Natural killer cell treated with Interleukin-12 subunit alpha and Interleukin-12 subunit beta and Interleukin-15 and Interleukin-18, amount 100 ng/mL, for 72 hours (primary cell): ENCODE measurements at places on chromosomes 5 and 9. TPM values are rescaled to one million over a fixed set of nuclear protein-coding genes. Genes with fewer than 3 reads are reported as not detected.

- no peak for DNase-seq
These were observed 297.6 kb downstream of the CDH10 start for GRCh38 chr5:24347158-24347557.

DNA sequence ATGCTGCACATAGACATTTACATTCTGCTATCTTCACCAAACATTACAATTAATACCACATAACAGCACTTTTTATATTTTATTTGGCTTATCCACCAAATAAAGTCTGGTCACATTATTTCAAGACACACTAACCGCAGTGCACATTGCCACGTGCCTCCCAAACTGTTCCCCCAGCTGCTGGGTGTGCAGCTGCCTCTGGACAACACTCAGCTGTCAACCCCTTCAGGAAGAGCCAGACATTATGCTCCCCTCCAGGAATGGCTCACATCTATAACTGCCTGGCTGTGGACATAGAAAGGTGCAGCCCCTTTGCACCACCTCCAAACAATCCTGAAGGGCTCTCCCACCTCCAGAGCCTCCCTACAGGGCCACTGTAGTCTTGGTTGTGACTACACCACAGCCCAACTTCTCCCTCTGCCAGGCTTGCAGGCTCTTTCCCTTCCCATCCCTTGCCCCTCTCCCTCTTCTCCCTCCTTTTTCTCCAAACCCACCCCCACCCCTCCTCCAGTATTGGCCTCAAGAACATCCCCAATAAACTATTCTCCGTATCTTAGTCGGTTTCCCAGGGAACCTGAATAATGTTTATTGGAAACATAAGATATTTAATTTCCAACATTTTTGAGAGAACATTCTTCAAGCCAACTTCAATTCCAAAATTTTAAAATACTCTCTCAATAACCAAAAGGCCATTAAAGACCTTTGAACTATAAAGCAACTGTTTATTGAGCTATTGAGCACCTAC, 372.3 kb downstream of the CTNND2 start:
- DNase-seq: no peak

DNA sequence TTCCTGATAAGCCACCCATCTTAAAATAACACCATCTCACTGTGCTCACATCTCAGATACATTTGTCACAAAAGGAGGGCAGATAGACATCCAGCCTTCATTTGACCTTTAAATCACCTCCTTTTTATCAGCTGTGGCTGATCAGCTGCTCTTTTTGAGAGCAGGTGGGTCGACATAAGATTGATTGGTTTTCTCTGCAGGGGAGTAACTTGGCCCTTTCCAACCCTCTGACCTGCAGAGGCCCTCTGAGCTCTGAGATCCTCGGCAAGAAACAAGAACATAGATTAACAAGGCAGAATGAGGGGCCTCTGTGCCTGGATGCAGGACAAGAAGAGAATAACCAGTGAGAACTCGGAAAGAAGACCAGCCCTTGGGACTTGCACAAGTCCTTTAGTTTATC, 33.5 kb upstream of the GLRA1 start:
- no peak for DNase-seq

GRCh38 chr5:88544671-88545070, 276.0 kb upstream of the TMEM161B start:
- DNase-seq: no peak

DNA sequence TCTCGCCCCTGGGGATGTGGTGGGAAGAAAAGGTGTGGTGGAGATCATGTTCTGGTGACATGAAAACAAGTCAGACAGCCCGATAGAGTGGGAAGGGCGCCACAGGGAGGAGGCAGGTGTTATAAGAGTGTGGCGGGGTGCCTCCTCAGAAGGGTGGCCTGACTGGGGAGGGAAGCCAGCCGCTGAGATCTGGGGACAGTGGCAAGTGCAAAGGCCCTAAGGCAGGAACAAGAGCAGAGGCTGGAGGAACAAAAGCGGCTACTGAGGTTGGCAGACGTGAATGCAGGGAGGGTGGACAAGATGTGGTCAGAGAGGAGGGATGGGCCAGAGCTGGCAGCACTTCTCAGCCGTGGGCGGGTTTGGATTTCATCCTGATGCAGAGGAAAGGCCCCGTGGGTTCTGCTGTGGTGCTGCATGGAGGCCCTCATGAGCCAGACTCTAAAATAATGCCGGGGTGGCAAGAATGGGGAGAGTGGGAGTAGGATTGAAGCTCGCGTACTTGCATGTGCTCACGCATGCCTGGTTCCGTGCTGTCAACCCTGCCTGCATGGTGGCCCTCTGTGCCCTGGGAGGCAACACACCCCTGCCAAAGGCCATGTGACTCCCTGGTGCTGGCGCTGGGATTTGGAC, 89.2 kb downstream of the MVB12B start:
- no peak for DNase-seq

DNA sequence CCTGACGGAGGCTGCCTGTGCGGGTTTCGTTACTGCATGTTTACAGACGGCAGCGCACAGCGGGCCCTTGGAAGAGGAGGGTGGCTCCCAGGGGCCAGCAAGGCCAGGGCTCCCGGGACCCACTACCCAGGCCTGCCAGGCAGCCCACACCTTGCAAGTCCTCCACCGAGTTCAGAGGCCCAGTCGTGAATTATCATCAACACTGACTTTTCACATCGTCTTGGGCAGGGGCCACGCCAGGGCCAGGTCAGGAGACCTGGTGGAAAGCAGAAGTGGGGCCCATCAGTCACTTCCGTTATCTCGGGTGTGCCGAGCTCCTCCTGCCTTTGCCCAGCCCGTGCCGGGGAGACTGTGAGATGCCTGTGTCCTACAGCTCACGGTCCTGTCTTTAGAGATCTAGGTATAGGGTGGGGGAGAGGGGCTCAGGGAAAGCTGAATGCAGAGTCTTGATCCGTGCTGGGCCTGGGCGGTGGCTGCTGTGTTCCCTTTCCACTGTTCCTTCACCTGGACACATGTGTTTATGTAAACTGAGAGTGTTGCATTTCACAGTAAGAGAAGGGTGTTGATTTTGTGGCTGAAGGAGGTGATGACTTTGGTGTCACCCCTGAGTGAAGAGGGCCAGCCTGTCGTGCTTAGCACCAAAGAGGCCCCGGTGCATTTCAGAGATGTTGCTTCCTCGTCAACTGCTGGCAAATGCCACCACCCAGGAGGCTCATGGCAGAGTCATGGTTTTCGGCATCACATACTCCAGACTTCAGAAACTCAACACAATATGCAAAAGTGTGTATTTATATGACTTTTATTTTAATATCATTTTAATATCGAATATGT, 175.2 kb downstream of the GAPVD1 start:
- DNase-seq: peak; percentile 20

DNA sequence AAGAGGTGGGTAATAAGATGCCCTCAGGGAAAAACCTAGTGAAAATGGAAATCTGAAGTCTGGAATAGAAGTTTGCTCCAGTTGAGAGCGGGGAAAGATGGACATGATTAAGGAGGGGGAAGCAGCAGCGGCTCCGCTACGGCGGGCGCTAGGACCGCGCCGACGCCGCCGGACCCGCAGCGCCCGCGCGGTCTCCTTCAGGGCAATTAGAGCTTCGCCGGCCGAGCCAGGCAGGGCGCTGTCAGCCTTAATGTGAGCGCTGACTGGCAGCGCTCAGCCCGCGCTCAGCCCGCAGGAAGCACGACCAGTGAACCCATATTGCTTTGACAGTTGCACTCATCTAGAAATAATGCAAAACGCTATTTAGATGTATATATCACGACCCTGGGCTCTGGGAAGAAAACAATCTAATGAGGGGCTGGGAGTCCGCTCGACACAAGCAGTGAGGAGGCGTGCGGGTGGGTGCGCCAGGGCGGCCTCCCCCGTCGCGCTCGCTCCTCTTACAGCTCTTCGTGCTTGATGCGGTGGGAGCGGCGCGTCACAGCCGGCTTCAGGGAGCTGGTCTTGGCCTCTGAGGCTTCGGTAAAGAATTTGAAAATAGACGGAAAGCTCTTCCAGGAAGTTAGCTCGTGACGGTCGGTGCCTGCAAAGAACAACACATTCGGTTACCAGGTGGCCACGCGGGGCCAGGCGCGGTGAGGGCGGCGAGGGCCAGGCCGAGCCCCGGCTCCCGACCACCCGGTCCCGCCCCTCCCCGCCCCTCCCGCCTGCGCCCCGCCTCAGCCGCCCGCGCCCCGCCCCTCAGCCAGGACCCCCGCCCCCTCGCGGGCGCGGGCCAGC, 37.7 kb downstream of the NR2F1 start:
- peak; percentile 80 for DNase-seq

Gene HSPB3
- total RNA-seq: not detected

- DNase-seq: no peak
These were observed 16.2 kb downstream of the GPR21 start for GRCh38 chr9:123049589-123050222.

- DNase-seq: no peak
These were observed 20.8 kb upstream of the CXCL14 start for GRCh38 chr5:135599421-135600151.

- no peak for DNase-seq
These were observed 36.2 kb upstream of the PTCH1 start for GRCh38 chr9:95552814-95553546.

- DNase-seq: no peak
These were observed 65.0 kb upstream of the CTXN3 start for GRCh38 chr5:127583866-127584265.

- DNase-seq: no peak
These were observed 79.9 kb upstream of the IL7R start for GRCh38 chr5:35776757-35777156.

Gene URM1
- total RNA-seq: 83.6 TPM

DNA sequence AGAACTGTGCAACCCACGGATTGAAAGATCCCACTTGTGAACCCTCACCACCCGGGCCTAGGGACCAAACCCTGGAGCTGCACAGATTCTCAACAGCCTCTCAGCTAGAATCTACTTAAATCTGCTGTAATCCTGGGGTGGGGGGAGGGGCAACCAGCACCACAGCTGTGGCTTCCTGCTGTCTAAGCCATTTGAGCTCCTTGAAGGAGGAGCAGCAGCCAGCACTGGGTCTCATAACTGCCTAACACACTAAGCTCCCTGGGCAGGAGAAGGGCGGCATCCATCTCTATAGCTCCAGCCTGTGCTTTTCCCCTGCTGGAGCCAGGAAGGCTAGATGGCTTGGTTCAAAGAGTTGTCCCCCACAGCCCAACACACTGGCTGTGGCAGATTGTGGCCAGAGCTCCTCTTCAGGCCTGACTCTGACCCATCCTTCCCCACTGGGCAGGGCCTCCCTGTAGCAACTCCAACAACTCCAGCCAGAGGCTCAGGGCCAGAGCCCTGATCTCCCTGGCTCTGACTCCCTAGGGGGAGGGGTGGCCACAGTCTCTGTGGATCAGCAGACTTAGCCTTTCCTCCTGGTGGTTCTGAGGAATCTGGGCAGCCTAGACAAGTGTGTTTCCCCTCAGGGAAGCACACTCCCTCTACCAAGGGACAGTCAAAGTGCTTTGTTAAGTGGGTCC, 72.0 kb upstream of the C9orf72 start:
- DNase-seq: no peak

DNA sequence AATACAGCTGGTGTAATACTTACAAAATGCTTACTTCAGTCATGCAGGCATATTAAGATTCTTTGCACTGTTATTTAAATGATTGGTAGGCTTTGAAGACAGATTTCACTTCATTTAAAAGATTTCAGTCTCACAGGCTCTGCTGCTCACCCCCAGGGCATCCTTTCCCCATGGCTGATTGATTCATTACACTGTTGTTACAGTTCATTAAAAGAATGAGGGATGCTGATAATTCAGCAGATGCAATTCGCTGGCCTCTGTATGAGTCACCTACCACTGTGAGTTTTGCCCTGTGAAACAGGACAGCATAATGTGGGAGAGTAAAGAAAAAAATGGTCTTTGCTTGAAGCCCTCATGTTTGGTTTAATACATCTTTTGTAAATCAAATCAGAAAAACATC, 246.9 kb downstream of the CYLC2 start:
- DNase-seq: no peak

Gene NREP
- 7.7 TPM for total RNA-seq

DNA sequence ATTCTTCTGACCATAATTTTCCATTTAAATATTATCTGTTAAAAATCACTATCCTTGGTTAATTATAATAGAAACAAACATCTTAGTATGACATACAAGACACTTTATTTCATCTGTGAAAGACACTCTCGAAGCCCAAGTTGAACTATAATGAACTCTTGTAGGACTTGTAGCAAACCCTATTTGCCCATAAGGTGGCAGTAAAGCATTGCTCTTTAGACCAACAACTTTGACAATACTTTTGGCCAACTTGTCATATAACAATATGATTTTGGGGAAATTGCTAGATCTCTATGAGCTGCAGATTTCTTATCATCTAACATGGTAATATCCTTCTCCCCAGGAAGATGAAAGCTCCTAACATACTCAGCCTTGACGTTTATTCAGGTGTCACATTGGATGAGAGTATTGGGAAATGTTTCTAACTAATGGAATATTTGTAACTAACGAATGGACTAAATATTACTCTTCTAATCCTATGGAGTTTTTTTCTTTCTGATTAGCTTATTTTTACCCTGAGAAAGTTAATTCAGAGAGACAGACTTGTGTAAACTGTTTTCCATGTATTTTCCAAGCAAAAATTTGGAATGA, 11.0 kb downstream of the SPINK14 start:
- no peak for DNase-seq

GRCh38 chr5:43425983-43426382, 13.8 kb upstream of the CCL28 start:
- no peak for DNase-seq

GRCh38 chr9:112777914-112778313, 27.4 kb downstream of the SNX30 start:
- no peak for DNase-seq

GRCh38 chr5:96026406-96027041, 64.9 kb upstream of the ELL2 start:
- DNase-seq: no peak

Gene PLPPR1
- total RNA-seq: not detected

Gene DMRT2
- not detected for total RNA-seq

DNA sequence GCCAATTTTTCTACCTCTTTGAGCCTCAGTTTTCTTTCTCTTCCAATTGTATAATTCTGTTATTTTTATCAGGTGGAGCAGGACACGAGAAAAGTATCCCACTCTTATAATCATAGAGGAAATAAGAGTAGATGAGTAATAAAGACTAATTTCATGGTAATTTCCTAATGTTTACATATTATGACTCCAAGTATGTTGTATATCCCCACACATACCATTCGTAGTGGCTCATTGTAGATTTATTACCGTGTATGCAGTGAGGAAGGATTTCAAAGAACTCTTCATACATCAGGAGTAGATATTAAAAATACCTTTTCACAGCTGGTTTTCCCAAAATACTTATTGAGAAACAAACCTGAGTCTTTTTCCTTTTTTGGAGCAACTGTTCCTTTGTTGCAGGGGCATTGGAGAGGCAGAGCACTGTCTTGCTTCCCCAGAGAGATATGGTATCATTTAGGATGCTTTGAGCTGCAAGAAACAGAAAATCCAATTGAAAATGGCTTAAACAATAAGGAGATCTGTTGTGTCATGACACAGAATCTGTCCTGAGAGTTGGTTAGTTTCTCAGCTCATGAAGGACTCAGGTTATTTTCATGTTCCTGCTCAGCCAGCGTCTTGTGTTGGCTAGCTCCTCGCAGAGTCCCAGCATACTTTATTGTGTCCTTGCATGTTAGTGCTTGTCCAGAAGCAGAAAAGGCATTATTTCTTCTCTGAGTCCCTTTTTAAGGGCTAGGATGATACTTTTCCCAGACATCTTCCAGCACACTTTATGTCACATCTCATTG, 291.2 kb downstream of the ARHGAP26 start:
- no peak for DNase-seq

Gene CCDC69
- 98.5 TPM for total RNA-seq
